Neural crest cell (in vitro differentiated cells): ENCODE measurements at places on chromosomes 16 and 17.

DNA sequence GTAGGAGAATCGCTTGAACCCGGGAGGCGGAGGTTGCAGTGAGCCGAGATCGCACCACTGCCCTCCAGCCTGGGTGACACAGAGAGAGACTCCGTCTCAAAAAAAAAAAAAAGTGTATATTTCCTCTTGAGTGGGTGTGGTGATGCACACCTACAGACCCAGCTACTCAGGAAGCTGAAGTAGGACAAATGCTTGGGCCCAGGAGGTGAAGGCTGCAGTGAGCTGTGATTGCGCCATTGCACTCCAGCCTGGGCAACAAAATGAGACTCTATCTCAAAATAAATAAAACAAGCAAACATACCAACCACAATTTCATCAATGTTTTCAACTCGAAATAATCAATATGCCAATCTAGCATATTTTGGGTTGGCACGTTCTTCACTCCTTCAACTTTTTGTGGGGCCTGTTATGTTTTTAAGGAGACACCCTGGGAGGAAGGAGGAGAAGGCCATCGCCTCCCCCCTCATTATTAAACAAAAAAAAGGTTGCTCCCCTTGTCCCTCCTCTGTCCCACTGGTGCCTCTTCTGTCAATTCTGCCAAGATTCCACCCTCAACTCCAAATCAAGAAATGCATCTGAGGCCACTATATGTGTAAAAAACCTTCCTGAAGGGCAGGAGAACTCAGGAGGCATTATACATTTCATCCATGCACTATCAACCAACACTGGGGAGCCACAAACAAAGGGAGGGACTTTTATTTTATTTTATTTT lies 52.4 kb upstream of the ATF7IP2 start:
- DNase-seq = no peak

DNA sequence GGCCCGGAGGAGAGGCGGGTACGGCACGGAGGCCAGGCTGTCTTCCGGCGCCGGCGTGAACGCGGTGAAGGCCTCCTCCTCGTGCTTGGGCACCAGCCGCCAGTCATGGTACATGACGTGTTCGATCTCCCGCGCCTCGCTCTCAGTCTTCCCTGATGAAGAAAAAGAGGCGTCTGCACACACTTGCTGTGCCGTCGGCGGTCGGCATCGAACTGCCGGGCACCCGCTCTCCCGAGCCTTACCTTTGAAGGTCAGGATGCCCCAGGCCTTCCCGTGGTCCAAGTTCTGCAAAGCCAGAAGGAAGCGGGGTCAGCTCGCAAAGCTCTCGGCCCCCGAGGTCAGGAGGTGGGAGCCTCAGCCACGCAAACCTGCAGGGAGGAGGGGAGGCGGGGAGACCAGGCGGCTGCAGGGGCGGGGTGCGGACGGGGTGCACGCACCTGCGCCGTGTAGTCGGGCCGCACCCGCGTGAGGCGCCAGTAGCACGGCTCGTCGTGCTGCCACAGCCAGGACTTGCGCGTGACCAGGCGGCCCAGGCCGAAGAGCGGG lies at the start of gene EME2:
EME2 (plus strand) TSS at position 449 of the 546 bp plus-strand sequence. CDS start 418 bp downstream, outside the sequence.
- no peak for DNase-seq

GRCh38 chr16:80285104-80285503 lies 255.7 kb upstream of the DYNLRB2 start:
- DNase-seq = no peak

DNA sequence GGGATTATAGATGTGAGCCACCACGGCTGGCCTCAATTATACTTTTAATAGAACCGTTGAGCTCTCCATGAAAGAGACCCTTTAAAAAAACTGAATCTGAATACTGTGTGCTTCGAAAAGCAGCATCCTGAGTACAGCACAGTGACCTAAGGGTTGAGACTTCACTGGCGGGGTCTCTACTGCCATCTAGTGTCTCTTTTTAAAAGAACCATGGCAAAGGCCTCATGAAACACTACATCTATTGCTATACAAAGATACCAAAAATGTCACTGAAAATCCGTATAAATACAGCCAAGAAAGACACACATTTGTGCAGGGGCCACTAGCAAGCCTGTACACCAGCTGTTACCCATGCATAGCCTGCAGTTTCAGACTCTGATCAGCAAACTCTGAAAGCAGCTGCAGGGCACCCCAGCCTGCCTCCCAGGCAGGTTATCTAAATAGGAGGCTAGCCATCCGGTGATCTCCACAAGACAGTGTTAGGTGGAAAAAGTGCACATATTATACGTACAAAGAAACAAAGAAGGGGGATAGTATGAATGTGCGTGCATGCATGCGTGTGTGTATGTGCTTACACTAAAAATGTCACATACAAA lies 35.3 kb downstream of the NPLOC4 start:
- DNase-seq = peak; percentile 46

- DNase-seq = peak; percentile 95
These were observed at the start of gene CRISPLD2 for GRCh38 chr16:84819644-84820304. CRISPLD2 (plus strand) TSS chr16:84819985; CDS start chr16:84838496, 18,511 bp downstream.

DNA sequence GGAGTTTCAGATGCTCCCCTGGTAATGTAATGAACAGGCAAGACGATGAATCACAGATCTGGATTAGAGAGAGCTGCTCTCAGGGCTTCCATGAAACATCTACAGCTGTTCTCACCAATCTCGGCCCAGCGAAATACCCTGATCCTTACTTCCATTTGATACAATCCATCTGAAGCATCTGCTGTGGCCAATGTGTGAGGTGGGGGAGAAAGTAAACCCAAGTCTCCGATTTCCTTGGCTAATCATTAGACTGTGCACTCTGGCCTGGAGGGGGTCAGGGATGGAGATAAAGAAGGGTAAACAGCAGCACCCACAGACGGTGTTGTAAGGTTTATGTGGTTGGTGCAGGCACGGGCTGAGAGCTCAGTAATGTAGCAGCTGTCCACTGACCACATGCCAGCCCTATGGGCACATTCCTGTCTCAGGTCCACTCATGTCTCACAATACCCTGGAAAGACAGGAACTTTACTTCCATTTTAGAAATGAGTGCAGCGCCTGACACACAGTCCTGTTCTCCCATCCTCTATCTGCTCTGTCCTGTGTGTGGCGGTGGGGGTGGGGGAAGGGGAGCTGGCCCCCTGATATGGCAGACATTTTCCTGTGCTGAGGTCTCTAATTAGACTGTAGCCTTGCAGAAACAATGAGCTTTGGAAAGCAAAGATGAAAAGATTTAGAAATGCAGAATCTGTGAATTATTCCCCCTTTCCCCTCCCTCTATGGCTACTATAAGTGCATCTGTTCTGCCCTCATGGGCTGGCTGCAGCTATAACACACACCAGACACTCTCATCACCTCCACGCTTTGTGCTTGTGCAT lies 48.3 kb upstream of the ERN1 start:
- DNase-seq = no peak

- no peak for DNase-seq
These were observed 170.5 kb upstream of the MPHOSPH6 start for GRCh38 chr16:82340531-82340930.

DNA sequence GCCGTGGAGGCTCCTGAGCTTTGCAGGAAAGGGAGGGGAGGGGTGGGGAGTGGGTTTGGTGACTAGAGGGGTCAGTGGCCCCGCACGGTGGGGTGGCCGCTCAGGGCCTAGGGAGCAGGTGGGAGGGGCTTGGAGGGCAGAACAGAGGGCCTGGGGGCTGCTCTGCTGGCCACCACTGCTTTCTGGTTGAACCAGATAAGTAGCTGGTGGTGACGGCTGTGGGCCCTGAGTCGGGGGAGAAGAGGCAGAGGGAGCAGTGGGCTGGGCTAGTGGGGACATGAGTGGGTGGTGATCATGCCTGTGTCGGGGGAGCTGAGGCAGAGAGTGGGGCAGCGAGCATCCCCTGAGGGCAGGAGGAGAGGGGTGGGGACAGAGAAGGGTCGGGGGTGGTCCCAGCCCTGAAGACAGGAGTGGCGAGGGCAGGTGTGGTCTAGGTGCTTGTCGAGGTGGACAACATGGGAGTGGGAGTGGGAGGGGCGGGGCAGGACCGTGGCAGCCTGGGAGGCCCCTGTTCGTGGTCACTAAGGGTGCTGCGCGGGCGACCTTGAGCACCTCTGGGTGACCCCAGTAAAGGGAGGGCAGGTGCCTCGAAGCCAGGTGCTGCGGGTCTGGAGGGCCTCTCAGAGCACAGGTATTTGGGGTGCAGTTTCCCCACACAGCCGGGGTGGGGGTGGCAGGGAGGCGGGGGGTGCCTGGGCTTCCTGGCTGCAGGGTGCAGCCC lies 6.3 kb upstream of the CD7 start:
- no peak for DNase-seq

- DNase-seq = no peak
These were observed 28.7 kb downstream of the RPH3AL start for GRCh38 chr17:323721-324571.

DNA sequence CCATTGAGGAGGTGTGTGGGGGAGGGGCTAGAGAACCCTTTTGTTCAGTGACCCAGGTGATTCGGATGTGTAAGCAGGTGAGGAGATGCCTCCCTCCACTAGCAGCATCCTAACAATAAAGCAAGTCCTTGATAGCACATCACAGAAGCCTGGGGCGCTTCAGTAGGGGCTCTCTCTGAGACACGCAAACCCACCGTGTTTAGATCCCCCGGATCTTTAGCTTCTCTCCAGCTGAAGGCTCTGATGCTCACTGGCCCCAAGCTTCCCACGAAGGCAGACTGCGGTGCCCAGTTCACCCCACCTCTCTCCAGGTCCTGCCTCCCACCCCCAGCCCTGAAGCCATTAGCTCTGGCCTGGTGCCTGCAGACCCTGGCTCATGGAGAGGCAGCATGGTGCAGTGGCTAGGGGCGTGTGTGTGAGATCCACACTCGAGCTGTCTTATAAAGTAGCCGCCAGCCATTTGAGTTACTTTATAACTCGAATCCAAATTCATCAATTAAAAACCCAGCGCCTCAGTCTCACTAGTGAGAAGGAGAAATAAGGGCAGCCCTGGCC lies 204.7 kb upstream of the TNRC6C start:
- no peak for DNase-seq

DNA sequence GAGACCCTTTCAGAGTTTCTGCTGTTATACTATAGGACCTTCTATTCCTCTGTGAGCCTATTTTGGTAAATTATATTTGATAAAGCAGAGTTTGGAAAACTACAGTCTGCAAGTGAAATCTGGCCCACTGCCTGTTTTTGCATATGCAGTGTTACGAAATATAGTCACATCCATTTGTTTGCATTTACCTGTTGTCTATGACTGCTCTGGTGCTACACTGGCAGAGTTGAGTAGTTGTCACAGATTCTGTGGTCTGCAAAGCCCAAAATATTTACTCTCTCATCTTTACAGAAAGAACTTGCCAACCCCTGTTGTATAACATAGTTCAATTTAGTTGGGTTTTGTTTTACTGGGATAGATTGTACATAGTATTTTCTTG lies 42.3 kb downstream of the TNRC6A start:
- DNase-seq = no peak

GRCh38 chr16:48246066-48246465 lies 1.3 kb downstream of the ABCC11 start:
- no peak for DNase-seq

- DNase-seq = no peak
These were observed 37.5 kb downstream of the IL21R start for GRCh38 chr16:27439271-27440018.

DNA sequence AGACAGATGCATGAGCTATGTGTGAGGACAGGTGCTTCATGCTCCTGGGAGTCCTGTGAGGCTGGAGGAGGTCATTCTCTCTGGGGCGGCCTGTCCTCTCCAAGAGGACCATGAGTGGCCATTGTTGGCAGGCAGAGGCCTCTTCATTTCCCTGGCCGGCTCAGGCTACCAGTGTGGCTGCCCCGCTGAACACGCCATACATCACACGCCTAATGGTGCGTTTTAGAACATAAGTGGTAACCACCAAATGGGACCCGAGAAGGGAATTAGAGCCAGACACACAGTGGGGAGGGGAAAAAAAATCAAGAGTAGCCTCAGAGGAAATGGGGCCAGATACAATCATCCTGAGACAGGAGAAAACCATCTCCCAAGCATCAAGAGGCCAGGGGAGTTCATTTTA lies 140.0 kb downstream of the SPACA3 start:
- no peak for DNase-seq

DNA sequence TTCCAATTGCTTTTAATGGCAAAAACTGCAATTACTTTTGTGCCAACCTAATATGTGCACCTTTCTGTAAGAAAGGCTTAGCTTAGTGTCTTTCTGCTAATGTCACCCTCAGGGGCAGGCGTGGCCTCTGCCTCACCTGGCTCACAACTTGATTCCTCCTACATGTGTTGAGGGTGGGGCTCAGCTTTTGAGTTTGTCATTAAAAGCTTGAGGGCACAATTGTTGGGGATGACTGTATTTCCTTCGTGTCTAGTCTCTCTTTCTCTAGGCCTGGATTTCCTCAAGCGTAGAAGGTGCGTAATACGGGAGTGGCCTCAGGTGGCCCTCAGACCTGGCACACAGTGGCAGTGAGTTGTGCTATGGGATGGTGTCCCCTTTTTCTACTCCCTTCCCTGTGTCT lies 94.4 kb downstream of the CLEC16A start:
- no peak for DNase-seq

- DNase-seq = no peak
These were observed 5.9 kb downstream of the CHMP6 start for GRCh38 chr17:80997424-80998117.

DNA sequence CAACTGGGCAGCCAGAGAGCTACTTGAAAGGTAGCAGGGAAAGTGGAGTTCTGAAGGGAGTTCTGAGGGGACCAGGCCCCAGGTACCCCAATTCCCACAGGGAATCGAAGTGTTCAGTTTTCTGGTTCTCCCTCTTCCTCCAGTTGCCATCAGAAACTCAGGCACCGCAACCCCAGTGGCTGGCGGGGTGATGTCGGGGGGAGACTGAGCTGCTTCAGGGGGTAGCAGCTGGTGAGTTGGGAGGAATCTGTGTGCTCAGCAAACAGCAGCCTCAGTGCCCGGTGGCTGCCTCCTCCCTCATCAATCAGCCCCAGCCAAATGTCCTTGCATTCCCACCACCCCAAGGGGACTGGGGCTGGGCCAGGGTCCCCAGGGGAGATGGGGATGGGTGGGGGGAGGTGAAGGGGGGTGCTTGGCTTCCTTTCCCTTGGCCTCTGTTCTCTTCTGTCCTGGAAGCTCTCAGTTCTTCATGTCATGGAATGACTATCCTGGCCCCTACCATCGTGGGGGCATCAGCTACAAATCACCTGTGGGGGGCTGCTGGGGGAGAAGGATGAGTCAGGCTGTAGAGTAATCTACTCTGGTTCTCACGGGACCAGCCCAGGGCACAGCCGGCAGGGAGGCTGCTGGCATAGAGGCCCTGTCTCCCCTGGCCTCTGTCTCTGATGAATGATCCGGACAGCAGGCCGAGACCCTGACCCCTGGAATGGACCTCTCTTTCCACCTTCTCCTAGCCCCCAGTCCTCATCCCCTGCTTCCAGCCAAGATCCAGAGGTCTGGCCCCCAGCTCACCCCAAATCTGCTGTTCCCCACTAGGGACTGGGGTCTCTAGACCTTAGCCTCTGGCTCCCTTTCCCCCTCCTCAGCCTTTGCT lies 2.6 kb upstream of the DNAH2 start:
- DNase-seq = no peak

DNA sequence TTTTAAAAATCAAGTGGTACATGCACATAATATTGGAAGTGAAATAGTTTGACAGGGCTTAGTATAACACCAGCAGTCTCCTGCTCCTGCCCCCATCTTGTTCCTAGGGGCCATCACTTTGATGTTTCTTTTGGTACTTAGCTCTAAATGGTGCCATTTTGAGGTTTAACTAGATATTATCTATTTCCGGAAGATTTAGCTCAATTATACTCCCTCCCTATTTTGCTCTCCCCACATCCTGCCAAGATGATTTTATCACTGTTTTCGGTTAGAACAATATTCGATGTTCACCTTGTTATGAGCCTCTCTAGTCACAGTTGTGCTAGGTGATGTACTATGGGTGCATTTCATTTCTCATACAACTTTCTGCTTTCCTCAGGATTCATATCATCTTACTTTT lies 20.0 kb upstream of the SLC35G3 start:
- no peak for DNase-seq
